ENCODE measurements at places on chromosomes 6 and 20.

- no peak for DNase-seq
These were observed 76.9 kb downstream of the VTA1 start for GRCh38 chr6:142223938-142224337.

DNA sequence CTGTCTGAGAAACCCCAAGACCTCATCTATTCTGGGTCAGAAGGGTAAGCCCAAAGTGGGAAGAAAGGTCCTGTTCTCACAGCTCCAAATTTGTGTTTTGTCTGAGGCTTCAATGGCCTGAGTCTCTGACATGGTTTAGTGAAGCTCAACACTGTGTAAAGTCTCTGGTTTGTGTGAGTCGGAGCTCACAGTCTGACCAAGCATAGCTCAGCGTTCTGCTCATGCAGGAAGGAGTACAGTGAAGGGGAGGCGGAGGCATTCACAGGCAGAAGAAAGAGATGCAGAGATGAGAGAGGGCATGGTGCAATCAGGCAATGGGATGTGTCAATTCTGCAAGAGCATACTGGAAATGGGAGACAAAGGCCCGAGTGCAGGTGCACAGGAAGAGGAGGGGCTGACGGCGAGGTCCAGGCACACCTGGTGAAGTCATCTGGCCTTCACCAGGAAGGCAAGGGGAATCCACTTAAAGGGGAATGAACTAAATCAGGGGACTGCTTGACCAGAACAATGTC lies 463.0 kb upstream of the AGPAT4 start:
- DNase-seq, result no peak

- DNase-seq, result no peak
These were observed 21.9 kb downstream of the FAM217A start for GRCh38 chr6:4057036-4057435.

- peak; percentile 52 for DNase-seq
These were observed 1.3 kb downstream of the PLCG1 start for GRCh38 chr20:41138475-41139226.
